Activated T-helper 1 cell treated with anti-CD3 and anti-CD28 coated beads, Interleukin-12 subunit alpha, Interleukin-12 subunit beta, Interleukin-2, Interleukin-4 antibody, amounts not matched to agents 30 ng/mL and 10 ng/mL and 1 ng/mL, durations not matched to agents 14 hours and 24 hours and 36 hours (primary cell): ENCODE measurements at places on chromosomes 13 and 19. TPM values are rescaled to one million over a fixed set of nuclear protein-coding genes. Genes with fewer than 3 reads are reported as not detected.

DNA sequence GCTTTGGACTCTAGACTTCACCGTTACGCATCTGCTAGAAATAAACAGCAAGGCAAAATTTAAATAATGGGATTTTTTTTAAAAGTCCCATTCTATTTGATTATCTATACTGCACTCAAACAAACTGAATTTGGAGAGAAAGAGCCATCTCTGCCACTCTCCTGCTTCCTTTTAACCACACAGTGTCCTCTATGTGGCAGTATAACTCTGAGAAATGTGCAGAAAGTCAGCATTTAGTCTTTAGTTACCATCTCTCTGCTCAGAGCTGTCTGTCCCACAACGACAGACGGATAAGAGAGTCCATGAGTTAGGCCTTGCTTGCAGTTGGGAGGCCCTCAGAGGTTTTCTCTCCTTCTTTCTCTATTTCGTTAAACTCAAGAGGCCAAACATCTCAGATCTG lies 21.2 kb downstream of the CCNA1 start:
- no peak for DNase-seq

DNA sequence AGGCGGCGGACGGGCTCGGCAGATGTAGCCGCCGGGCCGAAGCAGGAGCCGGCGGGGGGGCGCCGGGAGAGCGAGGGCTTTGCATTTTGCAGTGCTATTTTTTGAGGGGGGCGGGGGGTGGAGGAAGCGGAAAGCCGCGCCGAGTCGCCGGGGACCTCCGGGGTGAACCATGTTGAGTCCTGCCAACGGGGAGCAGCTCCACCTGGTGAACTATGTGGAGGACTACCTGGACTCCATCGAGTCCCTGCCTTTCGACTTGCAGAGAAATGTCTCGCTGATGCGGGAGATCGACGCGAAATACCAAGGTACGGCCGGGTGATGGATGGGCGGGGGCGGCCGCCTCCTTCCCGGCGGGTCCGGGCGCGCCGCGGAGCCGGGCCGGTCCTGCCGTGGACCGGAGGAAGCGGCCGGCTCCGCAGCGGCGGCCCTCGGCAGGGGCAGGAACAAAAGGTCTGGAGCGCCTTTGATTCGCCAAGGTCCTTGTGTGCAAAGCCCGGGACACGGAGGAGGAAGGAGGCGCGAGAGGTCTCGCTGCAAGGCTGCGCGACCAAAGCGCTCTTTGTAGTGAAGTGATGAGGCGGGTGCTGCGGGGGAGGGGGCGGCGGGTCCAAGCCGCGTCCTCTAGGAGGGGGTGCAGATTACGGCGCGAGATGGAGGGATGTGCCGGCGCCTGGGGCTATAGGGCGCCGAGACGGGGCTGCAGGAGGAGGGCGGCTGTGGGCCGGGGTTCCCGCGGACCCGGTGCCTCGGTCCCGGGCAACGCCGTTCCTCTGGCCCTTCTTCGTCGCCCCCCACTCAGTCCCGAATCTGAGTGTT lies 689 bp downstream of the ING1 start:
- DNase-seq, result peak; percentile 52

- DNase-seq, result no peak
Observed at GRCh38 chr19:17576758-17577456, 21.5 kb downstream of the COLGALT1 start.

DNA sequence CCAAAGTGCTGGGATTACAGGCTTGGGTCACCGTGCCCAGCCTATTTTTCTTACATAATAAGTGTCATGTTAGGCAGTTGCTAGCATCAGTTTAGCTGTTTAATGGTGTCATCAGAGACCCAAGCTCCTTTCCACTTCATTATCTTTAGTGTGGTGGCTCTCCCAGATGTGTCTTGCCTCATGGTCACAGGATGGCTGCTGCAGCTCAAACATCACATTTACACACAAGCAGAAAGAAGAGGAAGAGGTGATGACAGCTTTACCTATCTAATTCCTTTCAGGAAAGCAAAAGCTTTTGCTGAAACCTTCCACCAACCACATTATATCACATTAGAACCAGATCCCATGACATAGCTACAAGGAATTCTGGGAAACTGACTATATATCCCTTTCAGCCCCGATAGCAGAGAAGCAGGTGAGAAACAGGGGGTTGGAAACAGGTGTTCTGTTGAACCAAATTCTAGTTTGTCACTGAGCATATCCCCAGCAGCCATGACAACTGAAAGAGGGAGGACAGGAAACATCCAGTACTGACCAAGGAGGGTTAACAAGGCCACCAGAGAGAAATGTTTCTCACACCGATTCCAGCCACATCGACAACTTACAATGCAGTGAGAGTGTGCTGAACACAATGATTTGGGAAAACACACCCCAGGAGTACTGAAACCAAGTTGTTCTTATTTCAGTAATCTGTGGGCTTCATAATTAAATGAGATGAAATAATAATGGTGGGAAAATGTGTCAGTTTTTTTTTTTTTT lies 617.0 kb downstream of the UQCRFS1 start:
- no peak for DNase-seq

DNA sequence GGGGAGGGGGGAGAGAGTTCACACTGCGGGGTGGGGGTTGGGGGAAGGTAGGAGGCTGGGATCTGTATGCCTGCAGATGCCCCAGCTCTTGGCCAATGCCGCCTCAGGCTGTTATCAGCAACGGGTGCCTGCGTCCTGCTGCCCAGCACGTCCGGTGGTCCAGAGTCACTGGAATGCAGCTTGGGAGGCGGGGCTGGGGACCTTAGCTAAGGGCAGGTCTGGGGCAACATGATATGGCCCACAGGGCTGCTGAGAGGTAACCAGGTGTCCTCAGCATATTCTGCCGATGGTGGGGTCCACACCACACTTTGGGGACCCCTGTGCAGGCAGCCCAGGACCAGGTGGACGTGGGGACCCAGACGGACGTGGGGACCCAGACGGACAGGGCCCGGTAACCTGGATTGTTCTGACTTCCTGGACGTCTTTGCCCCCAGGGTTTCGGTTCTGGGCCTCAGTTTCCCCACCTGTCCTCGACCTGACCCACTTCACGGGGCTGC lies 668 bp upstream of the ARHGAP45 start:
- DNase-seq, result no peak

GRCh38 chr19:42229301-42229854 lies 9.3 kb downstream of the ZNF526 start:
- no peak for DNase-seq

GRCh38 chr13:32310134-32310706 lies 4.9 kb downstream of the ZAR1L start:
- peak; percentile 26 for DNase-seq

Gene KRTDAP
- not detected in 2 replicates for total RNA-seq

Gene KIR2DL4
- 0.13 and 0.27 TPM in 2 replicates for total RNA-seq

Gene FFAR3
- total RNA-seq, result 0.20 and 0.36 TPM in 2 replicates

Gene ZNF560
- total RNA-seq, result not detected in 2 replicates
